ENCODE measurements at places on chromosomes 7 and 10.

DNA sequence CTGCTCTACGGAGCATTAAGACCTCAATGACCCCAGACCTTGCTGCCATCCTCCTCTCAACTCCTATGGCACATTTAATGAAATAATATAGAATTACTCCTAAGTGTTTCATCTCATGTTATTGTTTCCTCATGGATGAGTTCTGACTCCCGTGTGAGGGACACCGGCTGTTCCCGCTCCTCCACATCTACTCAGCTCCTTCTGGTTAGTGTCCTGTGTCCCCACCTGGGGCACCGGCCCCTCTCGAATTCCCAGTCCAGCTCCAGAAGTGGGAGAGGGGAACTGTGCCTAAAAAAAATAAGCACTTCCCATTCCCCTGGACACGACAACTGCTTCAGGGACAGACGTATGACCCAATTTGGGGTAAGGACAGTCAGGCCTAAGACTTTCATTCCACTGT, 58.3 kb downstream of the PIP4K2A start:
- no peak for DNase-seq

- DNase-seq = peak; percentile 4
Observed at GRCh38 chr10:124074501-124075109, 18.8 kb downstream of the CHST15 start.

DNA sequence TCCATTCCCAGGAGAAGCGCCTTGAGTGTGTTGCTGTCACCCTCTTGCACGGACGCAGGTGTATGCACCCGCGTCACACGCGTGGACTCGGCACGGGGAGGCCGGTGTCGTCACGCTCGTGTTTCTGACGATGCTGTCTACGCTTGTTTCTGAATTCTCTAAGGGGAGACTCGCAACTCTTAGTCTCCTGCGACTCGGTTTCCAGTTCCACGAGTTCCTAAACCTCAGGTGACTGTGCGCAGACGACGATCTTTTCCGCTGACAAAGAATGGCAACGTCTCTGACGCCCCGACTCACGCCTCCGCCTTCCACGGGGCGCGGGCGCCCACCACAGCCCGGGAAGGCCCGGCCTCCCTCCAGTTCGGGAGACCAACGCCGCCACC, 579 bp downstream of the IDI1 start:
- DNase-seq = peak; percentile 70

DNA sequence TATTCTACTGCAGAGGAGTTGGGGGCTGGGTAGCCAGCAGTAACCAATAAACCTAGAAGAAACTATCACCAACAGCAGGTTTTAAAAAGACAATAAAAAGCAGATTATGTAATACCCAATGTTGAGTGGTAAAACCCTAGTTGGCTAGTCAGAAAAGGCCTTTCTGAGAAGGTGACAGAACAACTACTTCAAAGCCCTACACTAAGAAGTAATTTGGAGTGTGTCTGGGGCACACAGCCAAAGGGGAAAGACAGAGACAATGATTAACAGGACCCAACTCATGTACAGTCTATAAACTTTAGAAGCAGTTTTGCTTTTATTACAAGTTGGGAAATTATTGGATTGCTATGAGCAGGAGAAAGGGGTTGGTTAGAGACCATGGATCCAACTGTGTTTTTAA, 77.2 kb upstream of the TMEM106B start:
- no peak for DNase-seq

DNA sequence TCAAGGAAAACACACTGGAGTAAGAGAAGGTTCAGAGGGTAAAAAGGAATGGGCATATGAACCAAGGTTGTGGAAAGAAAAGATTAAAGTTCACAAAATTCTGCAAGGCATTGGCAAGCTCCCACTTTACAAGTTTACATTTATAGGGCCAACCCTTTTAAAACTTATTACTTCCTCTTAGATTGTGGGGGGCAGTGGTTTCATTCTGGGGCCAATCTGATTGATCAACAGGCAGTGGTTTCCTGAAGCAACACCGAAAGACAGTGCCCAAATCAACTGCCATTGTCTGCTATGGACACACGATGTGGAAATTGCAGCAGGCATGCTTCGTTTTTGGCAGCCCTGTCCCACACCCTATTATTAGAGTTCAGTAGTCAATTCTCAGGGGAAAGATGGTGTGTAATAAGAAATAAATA, 154.0 kb downstream of the SGMS1 start:
- no peak for DNase-seq

All from CD4-positive, alpha-beta T cell treated with Interleukin-10 for 1 hour (primary cell).